ENCODE measurements at places on chromosomes 4 and X. TPM values are rescaled to one million over a fixed set of nuclear protein-coding genes. Genes with fewer than 3 reads are reported as not detected.

Gene ZNF674
- total RNA-seq: 8.1 TPM

Gene EDA
- 0.30 TPM for total RNA-seq

Gene WAS
- total RNA-seq: 0.13 TPM

Gene VSIG4
- total RNA-seq: not detected

Gene GPC4
- 3.5 TPM for total RNA-seq
